ENCODE measurements at places on chromosomes 12 and 14.

DNA sequence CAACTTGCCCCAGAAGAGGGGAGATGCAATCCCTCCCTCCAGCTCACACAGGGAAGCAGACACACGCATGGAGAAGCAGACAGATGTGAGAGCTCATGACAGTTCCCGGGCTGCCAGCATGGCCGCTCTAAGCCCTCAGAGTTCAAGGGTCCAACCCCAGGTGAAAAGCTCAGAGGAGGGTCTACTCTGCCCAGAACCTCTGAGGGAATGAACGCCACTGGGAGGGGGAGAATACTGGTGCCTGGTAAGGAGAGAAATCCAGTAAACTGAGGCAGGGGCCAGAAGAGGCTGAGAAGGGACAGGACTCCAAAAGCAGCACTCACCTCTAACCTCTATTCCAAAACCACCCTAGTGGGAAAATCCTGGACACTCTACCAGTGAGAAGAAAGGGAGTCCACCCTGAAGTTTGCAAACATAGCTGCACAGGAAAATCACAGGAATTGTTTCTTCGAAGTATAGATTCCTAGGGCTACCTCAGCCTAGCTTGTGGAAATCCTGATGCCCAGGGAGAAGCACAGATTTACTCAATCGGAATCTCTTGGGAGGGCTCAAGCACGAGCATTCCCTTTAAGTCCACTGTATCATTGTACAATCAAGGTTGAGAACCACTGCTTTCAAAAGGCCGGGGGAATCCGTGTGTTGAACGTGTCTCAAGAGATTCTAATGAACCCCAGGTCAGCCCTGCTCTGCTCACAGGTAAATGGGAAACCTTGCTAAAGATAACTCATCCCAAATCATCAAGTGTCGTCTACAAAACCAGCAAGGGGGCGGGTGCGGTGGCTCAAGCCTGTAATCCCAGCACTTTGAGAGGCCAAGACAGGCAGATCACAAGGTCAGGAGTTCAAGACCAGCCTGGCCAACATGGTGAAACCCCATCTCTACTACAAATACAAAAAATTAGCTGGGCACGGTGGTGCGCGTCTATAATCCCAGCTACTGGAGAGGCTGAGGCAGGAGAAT lies 34.3 kb upstream of the PLEKHG6 start:
- DNase-seq: no peak

DNA sequence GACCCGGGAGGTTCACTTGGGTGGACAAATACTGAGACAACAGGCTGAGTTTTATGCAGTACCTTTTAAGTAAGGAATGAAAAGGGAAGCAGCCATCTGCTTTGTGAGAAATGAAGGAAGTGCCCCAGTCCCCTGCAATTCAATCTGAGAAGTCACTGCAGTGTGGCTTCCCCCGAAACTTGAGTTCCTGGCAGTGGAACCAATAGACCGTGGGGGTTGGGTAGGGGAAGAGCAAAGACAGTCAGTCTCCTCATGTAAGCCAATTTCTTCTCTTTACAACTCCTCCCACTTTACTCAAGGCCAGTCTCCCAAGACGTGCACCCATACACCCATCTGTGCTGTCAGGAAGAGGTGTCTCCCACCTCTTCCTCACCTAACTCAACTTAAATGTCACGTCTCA lies 206.5 kb downstream of the BCAT1 start:
- DNase-seq: no peak

GRCh38 chr12:68317047-68317667 lies 15.0 kb downstream of the MDM1 start:
- no peak for DNase-seq

DNA sequence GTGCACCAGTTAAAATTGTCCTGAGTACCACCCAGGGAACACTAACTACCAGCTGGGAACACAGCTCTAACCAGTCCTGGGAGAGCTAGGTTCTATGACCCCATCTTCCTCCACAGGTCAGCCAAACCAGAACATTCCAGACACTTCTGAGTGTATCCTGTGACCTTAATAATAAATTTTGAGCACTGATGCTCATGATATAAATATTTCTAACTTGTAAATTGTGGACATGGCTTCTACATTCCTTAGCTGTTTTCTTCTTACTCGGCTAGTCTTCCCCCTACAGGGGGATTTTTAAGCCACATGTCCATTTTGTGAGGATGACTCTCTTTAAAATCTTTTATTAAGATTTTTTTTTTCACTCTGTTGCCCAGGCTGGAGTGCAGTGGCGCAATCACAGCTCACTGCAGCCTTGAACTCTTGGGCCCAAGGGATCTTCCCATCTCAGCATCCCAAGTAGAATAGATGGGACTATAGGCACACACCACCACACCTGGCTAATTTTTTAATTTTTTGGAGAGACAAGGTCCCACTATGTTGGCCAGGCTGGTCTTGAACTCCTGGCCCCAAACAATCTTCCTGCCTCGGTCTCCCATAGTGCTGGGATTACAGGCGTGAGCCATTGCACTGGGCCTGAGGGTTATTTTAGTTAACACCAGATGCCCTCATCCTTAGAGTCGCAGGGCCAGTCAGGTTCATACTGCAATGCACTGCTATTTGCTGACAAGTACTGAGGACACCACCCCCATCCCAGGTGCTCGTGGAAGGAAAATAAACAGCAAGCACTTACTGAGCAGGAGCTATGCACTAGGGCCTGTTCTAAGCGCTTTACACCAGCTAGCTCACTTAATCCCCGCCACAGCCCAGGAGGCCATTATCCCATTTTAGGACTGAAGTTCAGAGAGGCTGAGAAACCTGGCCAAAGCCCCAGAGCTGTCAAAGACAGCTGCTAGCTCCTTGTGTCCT lies 142.6 kb upstream of the NCOR2 start:
- no peak for DNase-seq

DNA sequence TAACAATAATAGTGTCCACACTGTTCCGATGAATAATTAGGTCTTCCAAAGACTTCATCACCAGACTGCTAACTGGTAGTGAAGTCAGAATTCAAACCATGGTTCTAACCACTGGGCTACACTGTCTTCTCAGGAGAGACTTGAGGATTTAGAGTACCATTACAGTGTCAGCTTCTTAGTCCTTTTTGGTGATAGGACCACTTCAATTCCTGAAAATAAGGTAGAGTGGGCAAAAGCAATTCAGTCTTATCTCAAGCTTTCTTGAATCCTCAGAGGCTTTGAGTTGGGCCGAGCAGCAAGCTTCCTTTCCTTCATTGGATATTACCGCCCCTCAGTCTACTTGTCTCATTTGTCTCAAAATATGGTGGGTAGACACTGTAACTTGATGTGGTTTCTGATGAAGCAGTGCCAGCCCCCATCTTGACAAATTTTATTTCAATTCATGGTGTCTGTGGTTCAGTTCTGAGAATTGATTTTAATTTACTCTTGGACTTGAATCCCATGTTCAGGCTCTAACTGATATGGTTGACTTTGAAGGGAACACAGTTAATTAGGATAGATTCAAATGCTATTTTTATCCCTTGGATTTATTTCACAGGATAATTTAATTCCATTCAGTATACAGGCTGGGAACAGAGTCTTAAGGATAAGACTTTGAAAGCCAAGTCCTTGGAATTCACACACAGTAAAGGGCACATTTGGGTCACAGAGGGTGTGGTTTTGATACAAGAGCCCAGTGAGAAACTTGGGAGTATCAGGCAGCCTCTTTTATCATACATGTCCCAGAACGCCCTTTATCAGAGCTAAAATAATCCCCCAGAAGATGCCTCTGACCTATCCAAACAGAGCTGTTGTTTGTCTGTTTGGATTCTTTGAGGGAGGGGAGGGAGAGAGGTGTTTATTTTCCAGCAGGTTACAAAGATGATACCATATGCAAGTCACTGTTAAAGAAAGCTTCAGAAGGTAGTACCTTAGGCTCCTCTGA lies 167.3 kb downstream of the PRKCH start:
- DNase-seq: no peak

GRCh38 chr12:100359248-100359647 lies 2.4 kb downstream of the SLC17A8 start:
- DNase-seq: no peak

- DNase-seq: no peak
Measured at GRCh38 chr14:92785667-92786426, 8.3 kb upstream of the GOLGA5 start.

GRCh38 chr14:46054526-46054925 lies 597.1 kb downstream of the RPL10L start:
- DNase-seq: no peak

- DNase-seq: no peak
Measured at GRCh38 chr12:12891080-12891880, at the start of gene GPRC5A. GPRC5A (plus strand) TSS chr12:12891562; CDS start chr12:12908250, 16,688 bp downstream.

GRCh38 chr12:118307069-118307954 lies 65.4 kb downstream of the TAOK3 start:
- DNase-seq: no peak

DNA sequence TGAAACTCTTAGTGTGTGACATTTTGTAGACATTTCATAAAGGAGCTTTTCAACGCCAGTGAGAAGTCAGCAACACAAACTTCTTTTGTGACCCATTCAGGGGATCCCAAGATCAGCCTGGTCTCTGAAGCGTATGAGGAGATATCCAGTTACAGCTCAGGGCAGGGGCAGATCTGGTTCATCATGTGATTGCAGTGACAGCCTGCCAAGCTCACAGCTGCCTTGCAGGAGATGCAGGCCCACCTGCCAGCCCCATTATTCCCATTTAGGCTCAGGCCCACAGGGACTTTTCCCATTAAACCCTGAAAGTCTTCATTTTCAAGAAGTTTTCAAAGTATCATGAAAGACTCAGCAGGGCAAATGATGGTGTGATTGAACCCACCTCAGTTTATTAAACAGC lies 38.3 kb downstream of the SRGAP1 start:
- DNase-seq: no peak

- DNase-seq: no peak
Measured at GRCh38 chr12:6941267-6941666, 2.3 kb upstream of the RNU7-1 start.

DNA sequence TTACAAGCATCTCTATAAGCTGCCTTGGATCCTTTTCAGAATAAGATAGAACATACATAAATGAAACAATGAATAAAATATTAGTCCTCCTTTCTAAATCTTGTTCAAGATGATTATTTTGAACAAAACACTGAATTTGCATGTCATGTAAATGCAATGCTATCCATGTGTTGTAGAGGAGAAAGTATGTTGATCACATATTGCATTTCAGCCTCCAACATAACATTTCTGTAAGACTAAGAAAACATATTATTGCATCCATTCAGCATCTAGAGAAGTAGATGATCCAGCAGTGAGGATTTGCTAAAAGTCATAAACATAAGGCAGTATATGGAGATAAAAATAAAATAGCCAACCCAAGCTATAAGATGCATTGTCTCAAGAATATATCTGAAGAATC lies 172.6 kb downstream of the CPNE8 start:
- no peak for DNase-seq

DNA sequence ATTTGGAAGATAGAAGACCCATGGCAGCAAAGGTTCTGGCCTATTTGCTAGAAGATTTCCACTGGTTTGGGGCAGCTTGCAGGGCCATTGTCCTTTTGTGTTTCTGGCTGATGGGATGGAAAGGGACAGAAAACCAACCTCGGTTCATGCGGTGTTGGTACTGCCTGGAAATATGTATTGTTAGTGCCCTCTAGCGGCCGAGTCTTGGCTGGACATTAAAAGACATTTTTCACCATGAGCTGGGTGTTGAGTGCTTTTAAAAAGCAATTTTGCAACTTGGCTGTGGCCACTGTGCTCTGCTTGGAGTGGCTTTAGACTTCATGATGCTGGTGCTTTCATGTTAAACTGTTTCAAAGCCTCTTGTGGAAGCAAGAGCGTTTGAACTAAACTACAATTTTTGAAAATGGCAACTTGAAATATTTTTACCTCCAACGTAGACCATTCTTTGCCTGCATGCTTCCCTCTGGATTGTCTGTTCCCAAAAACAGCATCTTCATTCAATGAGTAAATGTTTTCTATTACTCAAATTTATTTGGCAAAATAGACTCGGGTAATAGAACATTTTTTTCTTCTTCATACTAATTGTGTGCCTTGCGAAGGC lies 102.7 kb upstream of the TBX5 start:
- peak; percentile 24 for DNase-seq

DNA sequence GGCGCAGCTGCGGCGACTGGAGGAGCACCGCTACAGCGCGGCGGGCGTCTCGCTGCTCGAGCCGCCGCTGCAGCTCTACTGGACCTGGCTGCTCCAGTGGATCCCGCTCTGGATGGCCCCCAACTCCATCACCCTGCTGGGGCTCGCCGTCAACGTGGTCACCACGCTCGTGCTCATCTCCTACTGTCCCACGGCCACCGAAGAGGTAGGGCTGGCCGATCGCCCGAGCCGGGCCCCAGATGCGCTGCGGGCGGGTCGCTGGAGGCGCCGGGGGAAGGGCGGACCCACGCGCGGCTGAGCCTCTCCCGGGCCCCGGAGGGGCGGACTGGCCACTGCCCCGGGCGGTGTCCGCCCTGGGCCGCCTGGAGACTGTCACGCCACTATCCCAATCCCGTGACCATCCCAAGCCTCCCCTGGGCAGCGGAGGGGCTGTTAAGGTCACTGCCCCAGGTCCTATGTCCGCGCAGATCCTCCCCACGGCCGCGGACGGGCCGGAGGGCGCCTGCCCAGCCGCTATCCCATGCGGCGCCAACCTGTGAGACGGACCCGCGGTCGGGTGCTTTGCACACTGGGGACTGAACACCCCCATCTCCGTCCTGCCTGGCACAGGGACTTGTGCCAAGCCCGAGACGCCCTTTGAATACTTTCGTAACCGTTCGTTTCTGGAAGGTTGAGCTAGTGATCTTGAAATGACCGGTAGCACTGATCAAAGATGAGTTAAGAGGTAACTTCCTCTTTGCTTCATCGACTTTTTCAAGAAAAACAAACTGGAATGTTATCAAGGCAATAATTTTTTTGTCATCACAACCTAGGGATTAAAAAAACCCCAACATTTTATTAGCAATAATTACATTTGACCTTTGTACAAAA lies 725 bp downstream of the CHPT1 start:
- DNase-seq: no peak

DNA sequence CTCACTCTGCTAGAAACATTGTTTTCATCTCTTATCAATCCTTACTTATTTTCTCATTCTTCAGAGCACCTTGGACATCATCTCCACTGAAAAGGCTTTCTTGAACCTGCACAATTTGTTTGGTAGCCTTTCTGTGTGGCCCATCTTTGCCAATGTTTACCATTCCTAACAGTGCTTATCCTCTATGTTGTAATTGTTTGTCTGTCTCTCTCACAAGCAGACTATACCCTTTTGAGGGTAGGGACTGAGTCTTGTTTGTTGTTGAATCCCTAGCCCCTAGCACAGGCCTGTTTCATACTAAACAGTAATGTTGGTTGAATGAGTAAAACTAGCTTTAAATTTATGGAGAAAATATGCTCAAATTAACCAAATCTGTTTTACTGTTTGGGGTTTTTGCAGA lies 9.2 kb downstream of the MRPL42 start:
- DNase-seq: no peak

- no peak for DNase-seq
Measured at GRCh38 chr12:20109676-20110075, 258.7 kb upstream of the PDE3A start.

All from stimulated activated CD4-positive, alpha-beta T cell treated with anti-CD3 and anti-CD28 coated beads, TNF-alpha, amount 100 ng/mL, for 1 hour (primary cell).